ENCODE measurements at places on chromosomes 7 and 10.

GRCh38 chr10:85761906-85762445 lies 604.6 kb downstream of the GRID1 start:
- DNase-seq = no peak

DNA sequence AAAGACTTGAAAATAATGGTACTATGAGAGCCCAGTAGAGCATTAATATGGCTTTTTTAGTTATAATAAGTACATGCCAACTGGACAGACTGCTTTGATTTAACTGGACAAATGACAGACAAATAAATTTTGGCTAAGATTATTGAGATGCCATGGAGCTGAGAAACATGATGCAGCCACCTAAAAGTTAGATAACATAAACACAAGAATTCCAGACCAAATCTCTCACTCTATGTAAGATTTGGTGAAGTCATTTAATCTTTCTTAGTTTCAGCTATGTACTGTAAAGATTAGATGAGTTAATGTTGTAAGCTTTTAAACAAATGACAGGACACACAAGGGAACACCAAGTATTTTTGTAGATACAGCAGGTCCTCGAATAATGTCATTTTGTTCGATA lies 118.2 kb downstream of the CACNA2D1 start:
- no peak for DNase-seq

DNA sequence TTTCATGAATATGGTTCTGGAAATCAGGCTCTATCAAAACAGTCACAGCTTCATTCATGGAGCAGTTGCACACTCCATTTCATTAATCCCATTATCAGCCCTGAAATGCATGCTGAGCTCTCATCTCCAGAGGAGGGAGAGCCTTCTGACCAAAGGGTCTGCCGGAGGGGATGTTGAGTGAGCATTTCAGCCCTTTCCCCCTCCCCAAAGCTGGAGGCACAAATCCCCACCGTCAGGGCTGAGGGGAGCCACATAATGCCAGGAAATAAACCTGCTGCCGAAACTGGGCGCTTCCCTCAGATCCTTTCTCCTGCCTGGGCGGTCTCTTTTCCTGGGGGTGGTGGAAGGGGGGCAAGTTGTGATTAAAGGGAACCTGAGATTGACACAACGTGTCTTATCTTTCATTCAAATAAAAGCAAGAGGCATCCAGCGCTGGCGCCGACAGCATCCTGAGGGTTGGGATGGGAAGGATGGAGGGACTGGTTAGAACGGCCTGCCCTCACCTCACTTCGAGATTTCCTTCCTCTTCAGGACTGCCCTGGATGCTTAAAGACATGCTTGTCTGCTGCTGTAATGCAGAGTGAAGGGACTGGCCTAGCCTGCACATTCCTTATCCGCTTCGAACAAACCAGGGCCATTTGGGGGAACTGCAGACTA lies 71.6 kb downstream of the TLL2 start:
- no peak for DNase-seq

DNA sequence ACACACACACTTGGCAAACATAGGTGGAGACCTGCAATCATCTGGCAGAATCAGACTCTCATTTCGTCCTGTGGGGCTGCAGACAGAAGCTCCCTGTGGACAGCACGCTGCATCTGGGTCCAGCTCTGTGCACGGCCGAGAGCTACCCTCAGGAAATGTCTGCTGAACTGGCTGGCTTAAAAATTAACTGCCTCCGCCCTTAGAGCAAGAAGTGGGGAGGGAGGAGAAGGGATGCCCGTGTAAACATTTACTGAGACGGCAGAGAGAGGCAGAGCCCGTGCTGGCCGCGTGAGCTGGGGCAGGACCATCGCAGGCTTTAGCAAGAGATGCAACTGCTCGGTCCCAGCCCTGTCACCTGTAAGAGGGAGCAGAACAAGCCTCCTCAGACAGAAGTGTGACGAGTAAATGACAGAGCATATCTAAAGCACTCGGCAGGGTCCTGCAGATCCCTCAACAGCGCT lies 81.8 kb downstream of the TNS3 start:
- DNase-seq = no peak

Data from activated naive CD8-positive, alpha-beta T cell treated with anti-CD3 and anti-CD28 coated beads, Interleukin-2, amount 50 U/mL, for 16 hours (primary cell).